ENCODE measurements at places on chromosomes 3 and 15.

- DNase-seq = no peak
Measured at GRCh38 chr3:66655671-66656070, 154.8 kb upstream of the LRIG1 start.

DNA sequence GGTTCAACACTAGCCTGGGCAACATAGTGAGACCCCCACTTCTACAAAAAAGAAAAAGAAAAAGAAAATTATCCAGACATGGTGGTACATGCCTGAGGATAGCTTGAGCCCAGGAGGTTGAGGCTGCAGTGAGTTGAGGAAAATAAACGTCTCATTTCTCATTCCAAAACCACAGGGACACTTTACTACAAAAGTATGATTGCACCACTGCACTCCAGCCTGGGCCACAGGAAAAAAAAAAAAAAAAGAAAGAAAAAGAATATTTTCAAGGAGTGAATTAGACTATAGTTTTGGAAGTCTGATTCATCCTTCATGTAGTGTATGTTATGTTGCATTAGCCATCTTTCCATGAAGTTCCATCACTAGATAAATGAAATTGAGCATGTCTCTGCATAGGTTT lies 149.5 kb upstream of the THBS1 start:
- DNase-seq = no peak

GRCh38 chr15:78749831-78750230 lies 61.4 kb downstream of the ADAMTS7 start:
- no peak for DNase-seq

GRCh38 chr3:18087988-18088387 lies 337.2 kb downstream of the SATB1 start:
- no peak for DNase-seq

GRCh38 chr3:83500422-83500821 lies 1458.4 kb upstream of the CADM2 start:
- DNase-seq = no peak

GRCh38 chr3:135013206-135013605 lies 218.1 kb downstream of the EPHB1 start:
- no peak for DNase-seq

DNA sequence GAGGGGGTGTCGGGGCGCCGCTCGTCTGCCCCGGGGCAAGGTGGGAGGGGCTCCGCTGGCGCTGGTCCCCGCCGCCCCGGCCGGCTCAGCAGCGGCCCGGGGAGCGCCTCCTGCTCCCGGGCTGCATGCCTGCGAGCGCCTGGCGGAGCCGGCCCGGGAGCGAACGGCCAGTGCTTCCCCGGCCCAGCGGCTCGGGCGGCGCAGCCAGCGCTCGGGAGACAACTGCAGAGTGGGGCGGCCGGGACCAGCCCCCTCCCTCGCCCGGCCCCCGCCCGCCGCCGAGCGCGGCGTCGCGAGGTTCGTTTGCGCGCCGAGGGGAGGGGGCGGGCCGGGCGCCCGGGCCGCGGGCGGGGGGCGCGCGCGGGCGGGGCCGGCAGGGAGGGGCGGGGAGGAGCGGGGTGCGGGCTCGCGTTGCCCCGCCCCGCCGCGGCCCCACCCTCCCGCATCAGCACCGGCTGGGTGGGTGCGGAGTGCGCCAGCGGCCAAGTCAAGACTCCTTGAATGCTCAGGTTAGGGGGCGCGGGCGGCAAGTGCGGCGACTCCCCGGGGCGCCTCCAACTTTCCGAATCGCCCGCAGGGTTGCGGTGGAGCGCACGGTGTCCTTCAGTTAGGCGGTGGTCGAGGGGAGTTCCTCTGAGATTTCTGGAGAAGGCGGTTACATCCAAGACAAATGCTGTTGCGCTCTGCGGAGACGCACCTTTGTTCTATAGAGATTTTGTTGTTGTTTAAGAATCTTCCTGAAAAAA lies at the start of gene RGMA:
Gene RGMA, minus strand, starts transcription at position 231 of the 746 bp plus-strand sequence. CDS start 279 bp downstream, outside the sequence.
- DNase-seq = no peak

DNA sequence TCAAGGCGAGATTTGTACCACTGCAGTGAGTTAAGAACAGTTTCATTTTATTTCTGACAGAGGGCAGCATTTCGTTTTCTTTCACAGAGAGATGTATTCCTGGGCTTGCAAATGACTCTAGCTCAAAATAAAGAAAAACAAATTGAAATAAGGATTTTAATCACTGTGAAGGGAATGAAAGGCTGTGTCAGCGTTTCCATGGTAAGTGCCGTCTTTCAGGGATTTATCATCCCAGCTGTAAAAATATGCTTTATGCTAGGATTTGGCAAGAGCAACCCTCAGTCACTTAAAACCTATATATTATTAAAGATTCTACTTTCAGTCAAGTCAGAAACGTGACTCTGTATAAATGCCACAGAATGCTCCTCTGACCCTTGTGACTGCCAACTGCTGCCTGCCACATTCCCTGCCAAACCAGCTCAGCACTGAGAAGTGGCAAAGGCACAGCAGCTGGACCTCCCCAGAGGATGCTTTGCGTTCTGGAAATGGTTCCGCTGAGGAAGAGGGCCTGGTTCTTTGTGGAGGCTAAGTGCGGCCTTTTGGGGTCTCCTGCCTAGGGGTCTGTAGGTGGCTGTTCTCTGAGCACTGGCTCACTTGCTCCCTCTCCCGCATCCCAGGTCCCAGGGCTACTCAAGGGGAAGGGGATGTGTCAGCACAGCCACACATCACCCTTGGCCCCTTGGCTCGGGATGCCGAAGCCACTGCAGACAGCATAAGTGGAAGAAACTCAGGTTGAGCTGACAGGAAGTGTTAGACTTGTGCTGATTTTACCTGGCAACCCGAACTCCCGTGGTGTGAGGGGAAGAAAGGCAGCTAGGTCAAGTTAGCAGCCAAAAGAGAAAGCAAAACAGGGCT lies 56.6 kb upstream of the POMGNT2 start:
- no peak for DNase-seq

DNA sequence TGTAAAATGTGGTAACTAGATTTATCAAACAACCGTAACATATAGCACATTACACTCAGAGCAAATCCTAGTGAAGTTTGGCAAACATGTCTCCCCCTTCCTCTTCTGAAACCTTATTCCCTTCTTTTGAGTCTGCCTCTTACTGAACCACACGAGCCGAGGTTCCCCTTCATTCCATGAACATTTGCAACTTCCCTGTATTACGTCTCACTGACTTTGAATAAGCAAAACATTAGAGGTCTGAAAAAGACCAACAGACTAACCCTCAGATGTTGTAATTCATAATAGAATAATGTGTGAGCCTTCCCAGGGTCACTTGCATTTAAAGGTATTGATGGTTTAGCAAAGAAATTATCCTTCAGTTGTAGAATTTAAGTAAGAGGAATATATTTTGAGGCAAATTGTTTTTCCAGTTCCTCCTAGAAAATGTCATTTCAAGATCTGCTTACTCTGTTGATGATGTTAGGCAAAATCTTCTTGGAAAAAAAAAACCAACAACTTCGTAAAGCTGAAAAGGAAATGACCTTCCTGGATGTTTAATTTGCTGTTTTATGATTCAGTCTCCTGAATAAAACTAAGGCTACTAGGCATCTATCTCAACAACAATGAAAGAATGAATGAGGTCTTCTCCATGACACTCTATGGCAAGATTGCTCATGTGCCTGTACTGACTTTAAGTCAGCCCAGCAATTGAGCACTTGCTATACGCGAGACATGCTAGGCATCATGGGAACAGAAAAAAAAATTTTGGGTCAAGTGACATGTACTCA lies 296.9 kb upstream of the NECTIN3 start:
- no peak for DNase-seq

DNA sequence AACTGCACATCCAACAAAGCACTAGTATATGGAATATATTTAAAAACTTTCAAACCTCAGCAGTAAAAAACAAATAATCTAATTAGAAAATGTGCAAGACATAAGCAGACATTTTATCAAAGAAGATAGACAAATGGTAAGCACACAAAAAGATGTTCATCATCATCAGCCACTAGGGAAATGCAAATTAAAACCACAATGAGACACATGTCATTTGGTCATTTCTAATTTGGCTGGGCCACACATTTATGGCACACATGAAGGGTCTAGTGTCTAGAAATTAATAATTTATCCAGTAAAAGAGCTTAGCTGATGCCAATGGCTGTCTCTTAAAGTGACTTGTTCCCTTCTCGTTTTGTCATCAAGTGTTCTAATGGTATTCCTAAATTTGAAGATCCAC lies 45.8 kb downstream of the ARHGAP31 start:
- no peak for DNase-seq

DNA sequence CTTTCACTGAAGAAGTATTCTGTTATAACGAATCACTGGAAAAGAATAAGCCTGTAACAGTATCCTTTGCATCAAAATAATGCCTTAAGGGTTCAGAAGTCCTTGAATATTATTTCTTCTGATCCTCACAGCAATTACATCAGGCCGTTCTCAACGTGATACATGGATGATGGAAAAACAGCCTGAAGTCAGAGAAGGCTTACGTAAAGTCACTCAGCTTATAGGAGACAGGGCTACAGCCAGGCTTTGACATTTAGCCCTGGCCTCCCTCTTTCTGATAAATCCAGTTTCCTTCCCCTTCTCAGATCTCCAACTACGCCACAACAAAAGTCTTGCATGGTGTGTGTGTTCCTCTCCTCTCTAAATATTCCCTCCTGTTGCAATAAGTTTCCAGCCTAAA lies 131.9 kb downstream of the ANO10 start:
- DNase-seq = no peak

GRCh38 chr3:175192536-175192935 lies 333.4 kb downstream of the NAALADL2 start:
- no peak for DNase-seq

- no peak for DNase-seq
Measured at GRCh38 chr15:95605098-95605497, 725.4 kb upstream of the NR2F2 start.

- no peak for DNase-seq
Measured at GRCh38 chr3:58657036-58657520, 9.5 kb downstream of the FAM3D start.

- no peak for DNase-seq
Measured at GRCh38 chr3:112004669-112005068, 5.9 kb downstream of the TAGLN3 start.

DNA sequence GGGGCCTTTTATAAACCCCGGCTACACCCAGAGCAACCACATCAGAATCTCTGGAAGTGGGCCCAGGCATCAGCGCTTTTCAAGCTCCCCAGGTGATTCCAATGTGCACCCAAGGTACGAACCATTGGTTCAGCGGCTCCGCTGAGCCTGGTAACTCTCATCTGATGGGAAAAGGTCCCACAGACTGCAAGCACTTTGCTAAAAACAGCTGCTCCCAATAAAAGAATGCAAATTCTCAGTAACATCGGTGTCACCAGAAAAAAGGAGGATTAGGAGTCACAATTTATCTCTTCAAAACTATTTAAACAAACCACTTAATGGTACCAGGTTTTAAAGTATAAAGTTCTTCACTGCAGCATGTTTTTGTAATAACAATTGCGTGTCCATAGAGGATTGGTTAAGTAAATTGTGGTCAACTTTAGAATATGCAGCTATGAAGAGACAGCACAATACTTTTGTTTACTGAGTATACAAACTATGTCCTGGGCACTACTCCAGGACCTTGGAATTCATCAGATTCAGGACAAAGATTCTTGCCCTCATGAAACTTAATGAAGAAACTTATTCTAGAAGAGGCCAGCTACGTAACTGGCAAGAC lies 660.7 kb upstream of the ADAMTS9 start:
- DNase-seq = no peak

DNA sequence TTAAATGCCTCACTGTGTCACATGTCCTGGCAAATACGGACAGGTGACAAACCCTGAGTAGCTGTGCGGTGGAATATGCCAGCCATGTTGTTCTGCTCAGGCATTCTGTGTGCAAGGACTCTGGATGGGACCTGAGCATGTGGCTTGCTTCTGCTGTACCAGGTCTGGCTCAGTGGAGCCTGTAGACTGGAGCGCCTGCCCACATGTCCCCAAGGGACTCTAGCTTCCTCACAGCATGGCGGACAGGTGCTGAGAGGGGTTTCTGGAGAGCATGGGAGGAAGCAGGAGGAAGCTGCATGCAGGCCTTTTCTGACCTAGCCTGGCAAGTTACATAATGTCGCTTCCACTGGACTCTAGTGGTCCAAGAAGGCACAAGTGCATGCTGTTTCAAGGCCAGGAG lies 96.3 kb downstream of the PLXNA1 start:
- no peak for DNase-seq

DNA sequence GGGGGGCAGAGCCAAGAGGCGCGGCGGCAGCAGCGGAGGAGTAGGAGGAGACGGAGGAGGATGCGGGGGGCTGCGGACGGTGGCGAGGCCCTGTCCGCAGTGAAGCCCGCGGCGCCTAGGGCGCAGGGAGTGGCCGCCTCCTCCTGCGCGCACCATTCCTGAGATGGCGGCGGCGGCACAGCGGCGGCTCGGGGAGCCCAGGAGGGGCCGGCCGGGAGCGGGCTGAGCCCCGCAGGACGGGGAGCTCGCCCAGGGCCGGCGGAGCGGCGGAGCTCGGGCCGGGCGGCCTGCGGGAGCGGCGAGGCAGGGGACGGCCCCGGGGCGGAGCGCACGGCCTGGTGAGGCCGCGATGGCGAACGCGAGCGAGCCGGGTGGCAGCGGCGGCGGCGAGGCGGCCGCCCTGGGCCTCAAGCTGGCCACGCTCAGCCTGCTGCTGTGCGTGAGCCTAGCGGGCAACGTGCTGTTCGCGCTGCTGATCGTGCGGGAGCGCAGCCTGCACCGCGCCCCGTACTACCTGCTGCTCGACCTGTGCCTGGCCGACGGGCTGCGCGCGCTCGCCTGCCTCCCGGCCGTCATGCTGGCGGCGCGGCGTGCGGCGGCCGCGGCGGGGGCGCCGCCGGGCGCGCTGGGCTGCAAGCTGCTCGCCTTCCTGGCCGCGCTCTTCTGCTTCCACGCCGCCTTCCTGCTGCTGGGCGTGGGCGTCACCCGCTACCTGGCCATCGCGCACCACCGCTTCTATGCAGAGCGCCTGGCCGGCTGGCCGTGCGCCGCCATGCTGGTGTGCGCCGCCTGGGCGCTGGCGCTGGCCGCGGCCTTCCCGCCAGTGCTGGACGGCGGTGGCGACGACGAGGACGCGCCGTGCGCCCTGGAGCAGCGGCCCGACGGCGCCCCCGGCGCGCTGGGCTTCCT lies at the start of gene GPR27:
Gene GPR27, plus strand, starts transcription at position 155 of the 909 bp plus-strand sequence. Its CDS starts 195 bp downstream, at position 350.
- DNase-seq = no peak

- no peak for DNase-seq
Measured at GRCh38 chr3:63015614-63016309, 140.5 kb upstream of the CADPS start.

DNA sequence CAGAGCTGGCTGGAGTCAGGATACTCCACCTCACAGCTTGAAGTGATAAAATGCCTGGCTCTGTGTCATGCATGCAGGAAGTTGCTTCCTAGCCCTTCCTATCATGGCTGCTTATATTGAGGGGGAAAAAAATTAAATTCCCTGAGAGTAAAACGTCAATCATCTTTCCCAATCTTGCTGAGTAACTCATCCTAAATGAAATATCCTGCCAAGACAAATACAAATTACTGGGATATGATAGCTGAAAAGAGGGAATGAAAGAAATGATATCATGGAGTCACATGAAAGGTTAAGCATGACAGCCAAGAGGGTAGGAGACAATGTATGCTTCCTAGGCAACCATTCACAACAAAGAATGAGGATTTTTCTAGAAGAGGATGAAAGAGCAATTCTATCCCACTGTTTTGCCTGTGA lies 110.6 kb downstream of the ABI3BP start:
- no peak for DNase-seq

Data from stimulated activated CD8-positive, alpha-beta memory T cell treated with anti-CD3 and anti-CD28 coated beads, Interleukin-2, amount 100 ng/mL, for 48 hours (primary cell).